ENCODE measurements at places on chromosomes 16 and 17.

- no peak for DNase-seq
Observed at GRCh38 chr16:50257876-50258275, 8.5 kb upstream of the ADCY7 start.

- no peak for DNase-seq
Observed at GRCh38 chr17:44022246-44022645, 7.5 kb upstream of the TMEM101 start.

DNA sequence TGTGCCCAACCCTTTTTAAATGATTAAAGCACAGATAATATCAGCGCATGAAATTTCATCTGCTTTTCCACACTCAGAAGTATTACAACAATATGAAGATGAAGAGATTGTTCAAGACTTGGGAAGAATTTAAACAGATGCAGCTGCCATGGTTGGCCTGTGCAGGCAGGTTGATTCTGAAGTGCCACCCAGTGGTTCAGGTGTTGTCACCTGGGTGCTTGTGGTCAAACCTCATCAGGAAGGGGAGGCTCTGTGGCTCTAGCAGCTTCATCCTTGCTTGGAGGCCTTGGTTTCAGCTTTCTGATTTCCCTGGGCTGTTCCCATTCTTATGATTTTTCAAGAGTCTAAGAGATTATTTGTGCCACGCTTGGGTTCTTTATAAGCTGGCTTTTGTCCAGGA, 22.2 kb upstream of the CLEC18C start:
- no peak for DNase-seq

- no peak for DNase-seq
Observed at GRCh38 chr16:79484237-79484636, 116.3 kb downstream of the MAF start.

DNA sequence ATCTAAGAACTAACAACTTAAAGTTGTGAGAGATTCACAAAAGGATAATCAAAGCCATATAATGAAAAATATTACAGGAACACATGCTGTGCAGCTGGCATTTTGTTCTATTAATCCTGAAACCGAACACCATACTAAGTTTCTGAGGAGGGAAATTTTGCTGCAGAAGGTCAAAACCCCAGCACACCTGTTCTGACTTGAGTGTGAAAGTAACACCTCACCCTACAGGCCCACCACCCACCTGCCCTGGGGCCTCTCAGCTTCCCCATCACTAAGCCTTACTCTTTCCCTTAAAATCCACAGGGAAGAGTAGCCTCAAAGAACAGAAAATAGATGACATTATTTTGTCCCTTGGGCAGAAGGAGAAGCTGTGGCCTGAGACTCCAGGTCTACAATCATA, 44.8 kb downstream of the STAT5A start:
- DNase-seq = no peak

- no peak for DNase-seq
Observed at GRCh38 chr17:72602517-72603419, 481.9 kb downstream of the SOX9 start.

GRCh38 chr16:26051063-26051462, 359.3 kb downstream of the HS3ST4 start:
- DNase-seq = no peak

- no peak for DNase-seq
Observed at GRCh38 chr17:77273397-77274085, 132.8 kb downstream of the SEC14L1 start.

GRCh38 chr16:88773812-88774291, 11.2 kb downstream of the PIEZO1 start:
- DNase-seq = no peak

GRCh38 chr16:29806641-29807425, 504 bp downstream of the MAZ start:
- no peak for DNase-seq

DNA sequence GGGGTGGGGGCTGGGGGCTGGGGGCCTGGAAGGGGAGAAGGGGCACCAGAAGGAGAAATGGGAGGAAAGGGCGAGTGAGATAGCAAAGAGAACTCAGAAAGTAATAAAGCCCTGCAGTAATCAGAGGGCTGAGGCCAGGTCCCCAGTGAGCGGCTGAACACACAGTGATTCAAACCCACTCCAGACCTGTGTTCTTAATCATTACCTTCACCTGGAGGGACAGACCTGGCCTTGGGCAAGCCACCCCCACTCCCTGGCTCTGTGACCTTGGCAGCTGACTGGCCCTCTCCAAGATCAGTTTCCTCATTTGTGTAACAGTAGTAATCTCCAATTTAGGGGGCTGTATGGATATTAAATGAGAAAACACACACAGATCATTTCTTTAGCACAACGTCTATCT, 150.4 kb downstream of the WWOX start:
- no peak for DNase-seq

GRCh38 chr16:8963010-8963820, 491 bp downstream of the USP7 start:
- no peak for DNase-seq

DNA sequence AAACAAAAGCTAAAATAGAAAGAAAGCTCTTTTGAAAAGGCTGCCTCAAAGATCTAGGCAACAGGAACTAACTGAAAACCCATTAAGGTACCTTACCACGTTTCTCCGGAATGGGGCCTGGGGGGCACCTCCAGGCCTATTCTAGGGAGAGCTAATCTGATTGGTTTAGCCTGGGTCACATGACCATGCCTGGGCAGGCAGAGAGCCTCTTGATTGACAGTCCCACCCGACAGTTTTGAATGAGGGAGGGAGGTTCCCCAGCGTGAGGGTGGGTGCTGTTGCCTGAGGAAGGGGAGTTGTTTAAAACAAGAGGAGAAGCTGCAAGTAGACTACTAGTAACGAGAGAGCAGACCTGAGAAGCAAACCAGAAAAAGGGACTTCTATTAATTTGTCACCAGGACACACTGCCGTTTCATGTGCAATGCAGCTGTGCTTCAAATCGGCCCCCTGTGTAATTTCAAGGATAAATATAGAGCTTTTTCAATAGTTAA, 143.4 kb upstream of the HS3ST2 start:
- peak; percentile 32 for DNase-seq

DNA sequence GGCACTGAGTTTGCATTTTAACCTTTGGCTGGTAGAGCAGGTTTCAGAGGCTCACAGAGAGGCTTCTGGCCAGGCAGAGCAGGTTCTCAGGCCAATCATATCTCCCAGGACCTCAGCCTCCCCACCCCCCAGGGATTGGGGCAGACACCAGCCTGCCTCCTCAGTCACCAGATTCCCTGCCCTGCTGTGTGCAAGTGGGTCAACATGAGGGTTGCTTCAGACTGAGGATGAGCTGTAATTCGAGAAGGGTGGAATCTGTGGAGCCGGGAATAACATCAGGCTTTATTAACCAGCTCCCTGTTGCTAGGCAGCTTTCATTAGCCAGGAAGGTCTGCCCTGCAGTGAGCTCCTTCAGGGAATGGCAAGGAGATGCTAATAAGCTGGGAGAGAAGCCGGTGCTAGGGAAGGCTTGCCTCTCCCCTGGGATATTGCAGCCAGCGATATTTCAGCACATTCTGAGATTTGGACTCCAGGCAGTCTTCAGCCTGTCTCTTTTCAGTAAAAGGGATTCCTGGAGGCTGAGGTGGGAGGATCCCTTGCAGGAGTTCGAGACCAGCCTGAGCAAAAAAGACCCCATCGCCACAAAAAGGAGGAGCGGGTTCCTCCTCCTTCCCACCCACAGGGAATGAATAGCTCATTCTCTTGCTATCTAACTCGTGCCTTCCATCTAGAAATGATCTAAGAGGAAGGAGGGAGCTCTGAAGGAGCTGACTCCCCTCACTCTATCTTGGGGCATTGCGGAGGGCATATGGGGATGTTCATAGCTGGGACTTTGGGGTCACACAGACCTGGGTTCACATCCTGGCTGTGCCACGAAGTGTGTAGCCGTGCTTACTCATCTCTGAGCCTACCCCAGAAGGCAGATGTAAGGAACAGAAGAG, 10.7 kb downstream of the SGSM2 start:
- DNase-seq = peak; percentile 47

GRCh38 chr16:6835941-6836340, 496.7 kb upstream of the RBFOX1 start:
- no peak for DNase-seq

GRCh38 chr17:70483624-70484023, 314.3 kb downstream of the KCNJ2 start:
- DNase-seq = no peak

GRCh38 chr17:75707079-75707571, 14.1 kb upstream of the ITGB4 start:
- DNase-seq = no peak

DNA sequence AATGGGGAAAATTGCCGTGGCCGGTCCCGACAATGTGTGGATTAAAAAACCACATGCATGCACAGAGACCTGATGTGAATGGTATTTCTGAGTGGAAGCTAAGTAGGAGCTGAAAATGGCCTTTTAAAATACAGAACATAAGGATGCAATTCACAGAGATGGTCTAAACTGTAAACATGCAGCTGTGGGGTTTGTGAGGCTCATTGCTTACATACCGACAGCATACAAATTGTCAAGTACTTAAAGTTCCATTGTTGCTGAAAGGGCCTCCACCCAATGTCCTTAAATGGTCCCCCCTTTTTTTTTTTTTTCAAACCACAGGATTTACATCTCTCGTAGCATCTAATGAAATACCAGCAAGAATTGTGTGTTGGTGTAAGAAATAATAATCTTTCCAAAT, 523.2 kb downstream of the MAF start:
- DNase-seq = no peak

DNA sequence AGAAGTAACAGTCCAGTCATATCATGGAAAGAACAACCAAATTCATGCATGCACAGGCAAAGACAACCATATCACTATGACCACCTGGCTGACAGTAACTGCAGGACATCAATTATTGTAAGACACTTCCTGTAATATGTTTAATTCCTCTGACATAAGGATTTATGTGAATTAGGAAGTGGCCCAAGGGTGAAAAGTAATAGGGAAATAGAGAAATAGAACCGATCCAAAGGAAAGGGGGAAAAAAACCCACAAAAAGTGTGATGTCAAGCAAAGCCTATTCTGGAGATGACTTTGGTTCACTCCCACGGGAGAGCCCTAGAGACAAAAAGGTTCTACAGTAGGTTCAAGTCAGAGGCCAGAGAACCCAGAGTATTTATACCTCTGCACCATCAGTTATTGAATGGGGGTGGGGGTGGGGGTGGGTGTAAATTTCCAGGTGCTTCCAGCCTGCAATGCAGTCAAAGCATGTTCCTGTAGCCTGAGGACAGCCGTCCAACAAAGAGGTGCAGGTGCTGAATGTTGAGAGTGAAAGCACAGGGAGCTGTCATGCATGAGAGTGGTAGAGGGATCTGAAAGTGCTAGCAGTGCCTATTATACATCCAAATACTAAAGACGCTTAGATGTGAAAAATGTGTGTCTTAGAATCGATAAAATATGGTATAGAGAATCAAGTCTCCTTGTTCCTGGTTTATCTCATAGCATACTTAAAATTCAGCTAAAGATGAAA, 95.6 kb upstream of the HLF start:
- no peak for DNase-seq

GRCh38 chr16:1993731-1994131, 4.0 kb downstream of the SYNGR3 start:
- DNase-seq = no peak

- DNase-seq = no peak
Observed at GRCh38 chr16:3099732-3100499, 822 bp upstream of the ZSCAN10 start.

GRCh38 chr16:9527976-9528375, 436.5 kb downstream of the HAPSTR1 start:
- DNase-seq = no peak

DNA sequence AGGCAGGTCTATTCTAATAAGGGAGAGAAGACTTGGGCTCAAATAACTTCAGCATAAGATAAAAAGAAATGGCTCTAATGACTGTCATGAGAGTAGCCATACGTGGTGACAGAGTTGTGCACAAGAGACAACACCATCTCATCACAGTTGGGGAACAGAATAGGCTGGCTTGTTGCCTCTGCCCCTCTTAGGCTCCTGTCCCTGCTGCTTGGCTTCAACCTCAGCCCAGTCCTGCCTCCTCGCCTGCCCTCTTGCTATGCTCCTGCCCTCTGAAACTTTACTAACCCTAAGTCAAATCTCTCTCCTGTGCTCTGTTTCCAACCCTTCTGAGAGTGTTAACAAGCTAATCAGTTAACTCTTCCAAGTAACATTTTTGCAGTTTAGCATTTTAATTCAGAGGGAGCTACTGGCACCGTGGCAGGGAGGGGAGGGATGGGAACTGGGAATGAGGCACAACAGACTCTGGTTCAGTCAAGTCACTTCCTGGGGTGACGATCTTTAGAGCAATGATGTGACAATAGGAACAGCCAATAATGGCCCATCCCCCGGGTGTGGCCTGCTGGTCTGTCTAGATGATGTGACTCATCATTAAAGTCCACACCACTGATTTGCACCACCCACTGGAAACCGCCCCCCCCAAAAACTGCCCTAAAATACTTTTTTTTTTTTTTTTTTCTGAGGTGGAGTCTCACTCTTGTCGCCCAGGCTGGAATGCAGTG, 35.5 kb downstream of the DNAH17 start:
- no peak for DNase-seq

GRCh38 chr16:80330150-80330549, 210.6 kb upstream of the DYNLRB2 start:
- DNase-seq = no peak

GRCh38 chr16:88334778-88335720, 47.7 kb upstream of the ZNF469 start:
- DNase-seq = no peak

- DNase-seq = no peak
Observed at GRCh38 chr16:84369938-84370627, 1.7 kb downstream of the ATP2C2 start.

DNA sequence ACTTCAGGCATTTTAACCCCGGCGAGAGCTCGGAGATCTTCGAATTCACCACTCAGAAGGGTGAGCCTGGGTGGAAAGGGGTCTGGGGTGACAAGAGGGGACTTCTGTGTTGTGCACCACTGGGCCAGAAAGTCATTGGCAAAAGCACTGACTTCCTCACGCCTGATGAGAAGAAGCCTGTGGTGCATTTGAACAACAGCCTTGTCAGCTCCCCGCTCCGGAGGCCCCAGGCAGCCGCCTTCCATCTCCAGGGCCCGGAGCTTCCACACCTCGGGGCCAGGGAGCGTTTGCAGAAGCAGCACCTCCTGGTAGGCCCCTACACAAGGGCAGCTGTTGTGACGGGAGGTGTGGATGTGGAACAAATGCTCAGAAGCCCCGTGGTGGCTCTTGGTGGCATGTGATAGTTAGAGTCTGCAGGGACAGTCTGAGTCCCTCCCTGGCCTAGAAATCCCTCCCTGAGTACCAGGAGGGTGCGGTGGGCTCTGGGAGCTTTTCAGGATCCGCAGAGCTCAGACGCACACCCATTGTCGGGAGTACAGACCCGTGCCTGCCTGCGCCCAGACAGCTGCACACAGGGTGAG, 9.7 kb downstream of the CACNG1 start:
- no peak for DNase-seq
